SK-N-SH (cell line): ENCODE measurements at places on chromosomes 3 and 15. TPM values are rescaled to one million over a fixed set of nuclear protein-coding genes. Genes with fewer than 3 reads are reported as not detected.

Gene XCR1
- polyA plus RNA-seq = not detected in 2 replicates

Gene LMCD1
- polyA plus RNA-seq = 23.6 and 26.5 TPM in 2 replicates

Gene RAB5A
- polyA plus RNA-seq = 26.9 and 31.0 TPM in 2 replicates

Gene TLR9
- polyA plus RNA-seq = 0.12 TPM in 1 of 2 replicates, not detected in the other

Gene SLC22A13
- polyA plus RNA-seq = 0.08 and 0.29 TPM in 2 replicates

Gene IVD
- polyA plus RNA-seq = 54.2 and 73.8 TPM in 2 replicates

DNA sequence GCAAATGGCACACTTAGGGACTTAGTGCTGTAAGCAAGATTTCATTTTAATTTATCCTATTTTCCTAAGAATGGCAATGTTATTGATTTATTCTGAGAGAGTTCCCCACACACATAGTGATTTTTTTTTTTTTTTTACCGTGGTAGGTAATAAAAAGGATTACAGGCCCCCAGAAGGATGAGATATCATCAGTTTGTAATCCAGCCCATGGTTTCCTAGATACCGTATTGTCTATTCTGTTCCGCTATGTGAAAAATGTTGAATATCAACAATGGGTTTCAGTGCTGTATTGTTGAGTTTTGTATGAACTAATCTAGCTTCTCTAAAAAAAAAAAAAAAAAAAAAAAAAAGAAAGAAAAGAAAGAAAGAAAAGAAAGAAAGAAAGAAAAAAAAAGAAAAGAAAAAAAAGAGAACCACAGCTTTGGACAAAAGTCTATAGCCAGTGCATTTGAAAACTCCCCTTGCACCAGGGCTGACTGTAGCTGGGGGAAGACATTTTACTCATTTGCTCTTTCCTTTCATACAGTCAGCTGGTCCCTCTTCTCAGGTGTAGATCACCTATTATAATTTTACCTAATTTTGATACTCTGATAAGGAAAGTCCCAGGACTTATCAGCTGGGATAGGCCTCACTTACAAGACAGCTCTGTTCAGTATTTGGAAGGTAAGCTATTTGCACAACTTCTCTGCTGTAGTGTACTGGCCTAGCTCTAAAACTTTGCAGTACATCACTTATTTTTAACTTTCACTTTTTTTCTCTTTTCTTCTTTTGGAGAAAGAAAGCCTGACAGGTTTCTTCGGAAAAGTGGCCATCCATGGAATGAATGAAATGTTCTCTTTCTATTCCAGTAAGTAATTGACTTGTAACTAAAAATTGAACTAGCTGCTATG is 101.4 kb upstream of the SOX2 start:
- no peak for DNase-seq

GRCh38 chr3:172042136-172042662 is 2.8 kb downstream of the FNDC3B start:
- no peak for DNase-seq

- DNase-seq = no peak
These were observed 55.5 kb upstream of the RASGRP1 start for GRCh38 chr15:38620098-38620497.
